ENCODE measurements at places on chromosomes 7 and 10.

DNA sequence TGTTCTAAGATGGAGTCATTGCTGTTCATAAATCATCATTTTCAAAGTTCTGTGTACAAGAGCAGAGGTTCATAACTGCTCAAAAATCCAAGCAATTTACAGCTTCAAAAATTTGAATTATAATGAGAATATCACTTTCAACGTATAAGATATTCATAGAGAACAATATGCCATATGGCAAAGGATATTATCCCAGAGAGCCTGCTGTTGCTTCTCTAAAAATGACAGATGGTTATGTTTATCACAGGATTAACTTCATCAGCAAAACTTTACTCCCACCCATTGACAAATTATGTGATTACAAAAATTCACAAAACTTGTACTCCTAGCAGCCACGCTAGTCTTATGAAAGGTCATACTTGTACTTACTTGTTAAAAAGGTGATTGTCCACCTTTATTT is 105.1 kb downstream of the PIP4K2A start:
- no peak for DNase-seq

DNA sequence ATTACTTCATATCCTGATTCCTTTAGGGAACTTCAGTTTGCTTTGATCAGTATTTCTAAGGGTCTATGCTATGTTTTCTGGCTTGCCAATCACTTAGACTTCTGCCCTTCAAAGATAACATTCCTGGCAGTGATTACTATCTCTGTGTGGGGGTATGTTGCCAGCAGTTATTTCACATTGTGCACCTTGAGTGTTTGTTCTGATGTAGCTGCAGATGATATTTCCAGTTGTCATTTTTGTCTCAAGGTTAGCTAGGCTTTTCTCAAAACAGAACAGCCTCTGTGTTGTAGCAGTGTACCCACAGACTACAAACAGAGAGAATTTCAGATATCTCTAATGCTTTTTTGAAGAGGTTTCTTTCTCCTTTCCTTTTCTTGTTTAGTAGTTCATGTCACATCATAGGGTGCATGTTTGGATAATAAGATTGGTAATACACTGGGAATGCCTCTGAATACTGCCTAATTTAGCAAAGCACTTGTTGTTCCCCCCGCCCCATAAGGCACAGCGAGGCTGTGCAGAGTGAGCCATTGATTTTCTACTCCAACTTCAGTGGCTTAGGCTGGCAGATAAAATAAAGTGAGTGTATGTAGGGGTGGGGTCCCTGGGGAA is 134.7 kb upstream of the AGR3 start:
- no peak for DNase-seq

DNA sequence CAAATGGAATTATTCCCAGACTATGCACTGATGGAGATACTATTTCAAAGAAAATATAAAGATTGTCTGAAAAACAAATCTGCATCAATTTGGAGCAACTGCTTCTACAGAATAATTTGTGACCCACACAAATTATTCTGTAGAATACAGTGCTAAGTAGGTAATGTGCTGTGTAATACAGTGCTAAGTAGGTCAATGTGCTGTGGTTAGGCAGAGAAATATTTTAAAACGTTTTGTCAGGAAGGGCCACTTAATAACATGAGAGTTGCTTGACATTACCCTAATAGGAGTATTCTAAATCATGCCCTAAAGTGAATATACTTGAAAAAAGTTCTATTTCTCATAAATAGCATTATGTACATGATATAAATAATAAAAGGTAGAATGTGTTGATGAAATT is 116.5 kb upstream of the KCND2 start:
- DNase-seq: no peak

DNA sequence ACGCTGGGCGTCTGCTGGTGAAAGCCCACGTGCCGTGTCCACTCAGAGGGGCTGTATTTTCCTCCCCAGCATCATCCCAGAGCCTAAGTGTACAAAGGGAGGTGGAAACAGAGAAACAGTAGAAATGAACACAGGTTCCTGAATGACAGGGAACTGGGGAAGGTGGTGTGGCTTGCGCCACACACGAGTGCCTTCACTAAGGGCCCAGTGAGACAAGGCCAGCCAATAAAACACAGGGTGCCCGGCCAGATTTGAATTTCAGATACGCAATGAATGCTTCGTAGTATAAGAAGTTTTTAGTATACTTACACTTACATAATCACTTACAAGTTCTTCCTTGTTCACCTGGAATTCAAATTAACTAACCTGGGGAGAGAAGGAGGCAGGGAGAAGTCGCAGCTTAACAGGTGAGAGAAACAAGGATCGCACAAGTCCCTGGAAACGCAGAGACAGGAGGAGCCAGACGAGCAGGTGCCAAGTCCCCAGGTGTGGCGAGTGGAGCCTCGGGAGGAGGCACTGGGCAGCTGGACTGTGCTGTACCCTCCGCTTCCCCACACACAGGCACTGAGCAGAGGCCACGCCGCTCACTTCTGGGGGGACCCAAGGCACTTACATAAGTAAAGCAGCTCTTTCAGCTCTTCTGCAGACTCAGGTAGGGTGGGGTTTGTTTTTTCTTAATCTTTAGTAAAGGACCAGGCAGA is 105.2 kb upstream of the MGMT start:
- no peak for DNase-seq

GRCh38 chr7:85806321-85806720 is 619.5 kb upstream of the SEMA3D start:
- DNase-seq: no peak

DNA sequence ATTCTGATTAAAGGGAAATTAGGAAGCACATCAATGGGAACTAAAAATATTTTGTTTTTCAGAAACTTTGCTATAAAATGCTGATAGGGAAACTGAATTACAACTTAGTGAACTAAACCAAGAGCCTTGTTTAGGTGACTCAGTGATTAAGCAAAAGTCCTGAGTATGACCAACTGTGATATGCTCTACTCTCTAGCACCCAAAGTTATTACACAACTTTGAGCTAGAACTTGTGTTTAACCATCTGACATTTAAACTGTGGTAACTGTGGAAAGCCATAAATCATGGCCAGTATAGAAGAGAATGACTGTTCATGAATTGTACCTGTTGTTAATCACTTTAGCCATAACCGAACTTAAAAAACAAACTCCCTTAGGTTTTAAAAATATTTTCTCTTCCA is 127.4 kb downstream of the ZNF365 start:
- no peak for DNase-seq

GRCh38 chr7:6578114-6579084 is 1.1 kb downstream of the ZDHHC4 start:
- no peak for DNase-seq

DNA sequence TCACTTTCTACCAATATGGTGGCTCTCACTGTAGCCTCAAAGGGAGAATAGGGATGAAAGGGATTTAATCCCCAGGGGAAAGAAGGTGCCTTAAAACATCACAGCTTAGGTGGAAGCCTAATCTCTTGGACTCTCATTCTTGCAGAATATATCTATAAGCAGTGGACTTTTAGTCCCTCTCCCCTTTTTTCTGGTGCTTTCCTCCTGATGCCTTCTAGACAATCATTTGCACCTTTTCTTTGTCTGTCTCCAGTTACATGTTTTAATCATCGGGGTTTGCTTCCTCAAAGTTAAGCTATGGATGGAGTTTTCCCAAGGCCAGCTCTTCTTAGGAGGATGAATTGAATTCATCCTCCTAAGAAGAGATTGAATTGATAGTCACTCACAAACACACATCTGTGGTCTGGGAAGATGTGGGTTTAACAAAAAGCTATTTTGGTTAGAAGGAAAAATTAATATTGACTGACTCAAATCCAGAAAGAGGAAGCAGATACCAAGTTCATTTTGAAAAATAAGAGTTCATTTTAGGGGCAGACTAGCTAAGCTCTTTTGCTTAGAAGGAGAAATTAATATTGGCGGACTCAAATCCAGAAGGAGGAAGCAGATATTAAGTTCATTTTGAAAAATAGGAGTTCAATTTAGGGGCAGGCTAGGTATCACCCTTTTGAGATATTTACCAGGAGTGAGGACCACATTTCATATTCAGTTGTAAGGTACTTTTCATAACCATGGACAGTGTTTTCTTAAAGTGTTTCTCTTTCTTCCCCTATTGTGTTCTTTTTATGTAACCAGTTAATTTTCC is 35.2 kb upstream of the PLEKHS1 start:
- no peak for DNase-seq
